ENCODE measurements at places on chromosomes 6 and 20.

DNA sequence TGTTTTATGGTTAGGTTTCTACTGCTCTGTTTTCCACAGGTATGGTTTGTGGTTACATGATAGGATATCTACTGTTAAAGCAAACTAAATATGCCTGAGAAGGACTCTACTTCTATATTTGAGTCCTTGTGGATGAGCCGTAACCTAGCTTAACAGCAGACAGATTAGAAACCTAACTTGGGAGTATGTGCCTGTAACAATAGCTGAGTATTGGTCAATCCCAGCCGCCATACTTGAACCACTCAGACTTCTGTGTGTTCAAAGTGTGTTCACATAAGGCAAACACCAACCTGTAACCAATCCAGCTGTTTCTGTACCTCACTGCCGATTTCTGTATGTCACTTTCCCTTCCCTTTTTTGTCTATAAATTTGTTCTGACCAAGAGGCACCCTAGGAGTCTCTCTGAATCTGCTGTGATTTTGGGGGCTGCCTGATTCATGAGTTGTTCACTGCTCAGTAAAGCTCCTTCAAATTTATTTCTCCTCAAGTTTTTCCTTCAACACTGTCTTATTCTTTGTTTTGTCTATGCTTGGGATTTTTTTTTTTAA is 37.1 kb downstream of the PHF3 start:
- no peak for DNase-seq

DNA sequence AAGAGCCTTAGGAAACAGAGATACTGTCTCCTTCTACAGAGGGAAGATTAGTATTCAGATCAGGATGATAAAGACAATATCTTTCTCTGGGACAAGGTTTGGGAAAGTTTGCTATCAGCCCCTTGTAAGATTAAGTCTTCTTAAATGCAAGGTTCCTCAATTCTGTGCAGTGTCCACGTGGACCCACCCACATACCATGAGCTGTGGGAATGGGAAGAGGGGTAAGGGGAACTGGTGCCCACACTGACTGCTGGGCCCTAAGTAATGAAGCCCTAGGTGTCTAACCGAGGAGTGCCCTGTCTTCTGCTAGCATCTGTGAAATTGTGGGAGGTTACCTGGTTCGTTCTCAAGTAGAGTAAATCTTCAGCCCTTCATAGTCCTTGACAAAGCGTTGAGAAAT is 5.8 kb upstream of the SSTR4 start:
- DNase-seq: no peak

- DNase-seq: no peak
Observed at GRCh38 chr6:111499269-111499793, 16.3 kb upstream of the REV3L start.

GRCh38 chr6:8644306-8644705 is 209.0 kb upstream of the SLC35B3 start:
- DNase-seq: no peak

DNA sequence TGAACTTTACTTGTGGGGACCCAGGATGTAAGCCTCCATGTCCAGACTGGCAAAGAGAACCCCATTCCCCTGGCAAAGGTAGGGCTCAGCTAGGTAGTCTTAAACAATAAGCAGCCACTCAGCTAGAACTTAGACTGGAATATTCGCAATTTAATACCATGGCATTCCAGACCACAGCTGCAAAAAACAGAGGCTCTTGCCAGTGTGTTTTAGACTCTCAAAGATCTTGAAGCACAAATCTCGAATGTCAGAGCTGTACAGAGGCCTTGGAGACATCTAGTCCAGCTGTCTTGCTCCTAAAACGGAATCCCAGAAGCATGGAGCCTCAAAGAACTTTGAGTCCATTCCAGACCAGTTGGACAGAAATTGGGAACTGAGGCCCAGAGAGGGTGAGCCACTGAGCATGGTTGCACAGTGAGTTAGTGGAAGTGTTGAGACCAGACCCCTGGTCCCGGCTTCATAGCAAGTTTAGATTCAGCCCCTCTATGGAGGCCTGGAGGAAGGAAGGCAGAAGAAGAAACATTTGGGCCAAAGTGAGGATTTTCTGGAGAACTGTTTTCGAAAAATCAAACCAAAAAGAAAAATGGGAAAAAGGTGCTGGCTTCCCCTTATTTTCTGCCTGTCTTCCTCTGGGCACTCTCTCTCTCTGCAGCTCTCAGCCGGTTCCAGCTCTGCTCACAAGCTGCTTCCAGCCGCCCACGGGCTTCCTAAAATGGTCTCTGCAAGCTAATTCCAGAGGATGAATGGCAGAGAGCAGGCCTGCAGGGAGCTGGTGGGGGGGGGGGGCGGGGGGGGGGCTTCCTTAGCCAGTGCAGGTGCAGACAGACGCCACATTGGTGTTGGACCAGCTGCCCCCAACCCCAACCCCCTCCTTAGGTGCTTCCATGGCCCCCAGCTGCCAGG is 32.4 kb downstream of the AAR2 start:
- no peak for DNase-seq

DNA sequence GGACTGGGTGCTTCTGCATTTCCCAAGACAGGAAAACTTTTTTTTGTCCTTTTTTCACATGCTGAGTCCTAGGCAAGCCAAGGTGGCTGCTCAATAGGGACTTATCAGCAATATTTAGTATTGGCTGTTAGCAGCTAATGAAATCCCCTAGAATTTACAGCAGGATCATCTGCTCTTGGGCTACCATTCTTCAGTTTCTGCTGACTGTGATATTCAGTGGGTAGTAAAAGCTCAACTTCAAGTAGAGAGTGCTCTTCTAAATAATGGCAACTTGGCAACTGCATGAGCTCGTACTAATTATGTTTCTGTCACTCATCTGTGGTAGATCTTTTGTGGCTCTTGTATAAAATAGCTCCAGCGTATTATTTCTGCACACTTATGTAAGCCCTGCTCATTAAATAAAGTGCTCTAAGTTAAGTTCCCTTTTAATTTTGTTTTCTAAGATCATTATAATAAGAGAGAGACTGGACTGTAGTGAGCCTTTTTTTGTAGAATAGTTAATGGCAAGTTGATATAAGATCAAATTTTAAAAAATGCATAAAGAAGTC is 110.3 kb downstream of the SLC35F1 start:
- DNase-seq: no peak

GRCh38 chr6:156910938-156911337 is 133.8 kb downstream of the ARID1B start:
- no peak for DNase-seq

- DNase-seq: no peak
Observed at GRCh38 chr20:24674921-24675605, 205.6 kb downstream of the SYNDIG1 start.

DNA sequence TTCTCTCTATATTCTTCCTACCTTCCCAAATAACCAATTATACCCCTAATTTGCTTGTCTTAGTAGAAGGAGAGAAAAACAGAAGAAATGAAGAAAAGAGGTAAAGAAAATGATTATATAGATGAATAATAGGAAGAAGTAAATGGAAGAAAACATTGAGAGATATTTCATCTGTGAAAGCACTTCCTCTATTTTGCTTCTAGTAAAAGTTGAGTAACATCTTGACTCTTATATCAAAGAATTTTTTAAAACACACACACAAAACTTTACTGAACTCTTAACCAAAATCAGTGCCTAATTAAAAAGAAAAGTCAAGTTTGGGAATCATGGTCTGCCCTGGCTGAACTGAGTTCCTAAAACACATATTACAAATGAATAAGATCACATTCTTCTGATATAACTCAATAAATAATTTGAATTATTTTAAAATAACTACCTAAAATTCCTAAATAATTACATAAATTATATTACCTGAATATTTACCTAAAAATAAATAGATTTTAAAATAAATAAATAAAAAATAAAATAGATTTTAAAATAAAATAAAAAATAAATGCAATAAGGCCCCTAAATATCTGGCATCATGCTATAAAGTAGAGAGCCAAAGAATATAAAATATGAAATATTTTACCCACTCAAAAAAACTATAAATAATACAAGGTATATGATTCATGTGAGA is 8.8 kb downstream of the SLC17A2 start:
- DNase-seq: no peak

DNA sequence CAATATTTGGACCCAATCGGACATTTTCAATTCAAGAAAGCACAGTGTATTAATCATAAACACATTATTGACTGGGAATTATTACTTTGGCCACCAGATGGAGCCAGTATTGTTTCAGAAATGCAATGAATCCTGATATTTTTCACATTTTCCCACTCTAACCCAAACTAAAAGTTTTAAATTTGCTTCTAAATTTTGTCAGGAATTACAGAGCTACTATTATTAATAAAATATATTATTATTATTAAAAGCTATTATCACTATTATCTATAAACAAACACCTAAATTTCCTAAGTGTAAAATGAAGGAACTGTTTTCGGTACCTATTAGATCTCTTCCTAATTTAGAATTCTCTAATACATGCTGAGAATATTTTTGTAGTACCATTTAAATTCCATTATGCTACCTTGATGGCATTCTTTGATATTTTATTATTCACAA is 245.3 kb downstream of the OGFRL1 start:
- no peak for DNase-seq

GRCh38 chr20:25376886-25377285 is 13.7 kb downstream of the ABHD12 start:
- no peak for DNase-seq

DNA sequence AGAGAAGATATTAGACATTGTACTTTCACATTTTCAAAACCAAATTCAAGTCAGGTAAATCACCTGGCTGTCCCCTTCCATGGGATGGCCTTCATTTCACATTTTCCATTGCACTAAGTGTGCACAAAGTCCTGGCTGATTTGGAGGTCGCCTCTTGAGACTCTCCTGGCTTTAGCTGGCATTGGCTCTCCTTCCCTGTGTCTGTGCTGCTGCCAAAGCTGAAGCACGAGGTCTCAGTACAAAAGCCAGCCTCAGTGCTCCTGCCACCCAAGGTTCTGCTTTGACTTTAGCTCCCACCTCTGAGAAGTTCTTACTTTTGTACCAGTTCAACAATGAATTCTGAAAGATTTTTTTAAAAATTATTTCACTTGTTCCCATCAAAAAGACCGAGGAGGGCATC is 289.2 kb upstream of the CNR1 start:
- no peak for DNase-seq

- DNase-seq: no peak
Observed at GRCh38 chr6:119791736-119792135, 442.2 kb upstream of the MAN1A1 start.

DNA sequence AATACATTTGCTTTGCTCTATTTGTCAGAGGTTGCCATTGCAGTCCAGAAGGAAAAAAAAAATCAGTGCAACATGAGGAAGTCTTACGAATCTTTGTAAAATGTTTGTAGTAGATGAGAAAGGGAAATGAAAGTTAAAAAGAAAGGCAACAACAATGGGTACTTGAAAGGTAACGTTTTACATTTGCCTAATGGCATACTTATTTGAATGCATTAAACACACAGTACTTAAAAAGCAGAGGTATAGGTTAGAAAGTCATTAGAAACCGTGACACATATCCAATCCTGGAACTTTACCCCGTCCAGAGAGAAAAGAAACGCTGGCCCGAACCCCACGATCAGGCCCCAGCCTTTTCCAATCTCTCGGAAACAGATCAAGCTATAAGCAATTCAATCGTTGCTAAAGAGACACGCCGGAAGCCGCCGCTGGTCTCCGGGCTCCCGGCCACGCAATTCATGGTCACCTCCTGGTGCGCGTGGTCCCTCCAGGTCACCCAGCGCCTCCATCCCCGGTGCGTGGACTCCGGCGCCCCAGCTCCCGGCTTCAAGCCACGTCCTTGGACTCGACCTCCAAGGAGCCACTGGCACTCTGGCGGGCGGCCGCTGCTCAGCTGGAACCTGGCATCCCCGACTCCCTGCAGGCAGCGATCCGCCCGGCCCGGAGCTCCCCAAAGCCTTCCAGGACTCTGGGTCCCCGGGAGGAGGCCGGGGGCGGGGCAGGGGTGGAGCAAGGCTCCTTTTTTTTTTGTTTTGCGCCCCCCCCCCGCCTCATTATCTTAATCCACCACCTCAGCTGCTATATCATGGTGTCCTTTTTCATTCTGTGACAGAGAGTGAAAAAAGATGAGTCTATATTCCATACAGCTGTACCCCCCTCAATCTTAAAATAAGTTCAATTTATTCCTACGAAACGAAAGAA is at the start of gene SLC18B1:
Gene SLC18B1 (minus strand): TSS at position 687 of the 918 bp plus-strand sequence. CDS start 181 bp downstream, at position 506.
- DNase-seq: peak; percentile 70

- no peak for DNase-seq
Observed at GRCh38 chr6:33654831-33655554, 33.9 kb downstream of the ITPR3 start.

DNA sequence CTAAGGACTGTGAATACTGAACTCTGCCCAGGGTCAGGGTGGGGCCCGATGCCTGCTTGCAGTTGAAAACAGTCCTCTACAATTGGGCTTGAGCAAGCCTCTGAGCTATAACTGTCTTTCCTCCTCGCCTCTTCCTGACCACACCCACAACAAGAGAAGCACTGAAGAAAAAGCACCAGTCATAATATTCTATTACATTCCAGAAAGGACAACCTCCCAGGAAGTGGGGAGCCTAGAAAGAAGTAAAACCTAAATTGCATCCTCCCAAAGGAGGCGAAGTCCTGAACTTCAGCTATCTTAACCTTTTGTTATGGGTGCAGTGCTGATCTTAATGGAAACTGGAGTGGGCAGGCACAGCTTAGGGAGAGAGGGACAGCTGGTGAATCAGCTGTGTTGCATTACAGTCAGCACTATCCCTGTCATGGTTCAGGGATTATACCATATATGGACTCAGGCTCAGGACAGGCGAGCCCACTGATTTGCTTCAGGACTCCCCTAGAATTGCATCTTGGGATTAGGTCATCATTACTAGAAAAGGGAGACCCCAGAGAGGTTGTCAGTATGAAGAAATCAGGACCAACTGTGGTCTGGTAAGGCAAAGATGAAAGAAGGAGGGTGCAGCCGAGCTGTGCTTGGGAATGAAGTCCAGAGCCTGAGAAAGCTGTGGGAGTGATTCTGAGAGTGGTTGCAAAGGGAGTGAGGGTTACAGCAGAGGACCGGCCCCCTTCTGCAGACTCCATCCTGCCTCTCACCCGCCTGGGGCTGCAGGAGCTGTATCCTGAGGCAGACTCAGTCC is 18.3 kb upstream of the TRAM2 start:
- no peak for DNase-seq

- no peak for DNase-seq
Observed at GRCh38 chr20:9532069-9532838, 17.9 kb downstream of the LAMP5 start.

DNA sequence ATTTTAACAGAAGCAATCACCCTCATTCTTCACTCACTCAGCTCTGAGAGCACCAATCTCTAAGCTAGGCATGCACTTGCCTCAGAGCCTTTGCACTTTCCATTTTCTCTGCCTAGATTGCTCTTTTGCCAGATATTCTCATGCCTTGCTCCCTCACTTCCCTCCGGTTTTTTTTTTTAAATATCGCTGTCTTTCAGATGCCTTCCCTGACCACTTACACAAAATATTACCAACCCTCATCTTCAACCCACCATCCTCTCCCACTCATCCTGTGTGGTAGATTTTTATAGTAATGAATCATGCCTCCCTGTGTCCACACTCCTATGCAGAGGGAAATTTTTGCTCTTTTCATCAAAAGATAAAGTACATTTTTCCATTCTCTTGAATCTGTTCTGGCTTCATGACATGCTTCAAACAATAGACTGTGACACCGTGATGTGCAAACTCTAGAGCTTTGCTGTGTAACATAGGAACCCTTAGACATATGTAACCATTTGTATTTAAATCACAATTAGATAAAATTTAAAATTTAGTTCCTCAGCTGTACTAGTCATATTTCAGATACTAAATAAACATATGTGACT is 437.1 kb downstream of the UTRN start:
- DNase-seq: no peak

- no peak for DNase-seq
Observed at GRCh38 chr6:165695722-165696515, 32.9 kb upstream of the PDE10A start.

GRCh38 chr20:45970646-45971424 is 1.2 kb downstream of the ZNF335 start:
- peak; percentile 36 for DNase-seq

All from activated naive CD8-positive, alpha-beta T cell treated with anti-CD3 and anti-CD28 coated beads, Interleukin-2, amount 50 U/mL, for 24 hours (primary cell).